ENCODE measurements at places on chromosomes 11 and 22. TPM values are rescaled to one million over a fixed set of nuclear protein-coding genes. Genes with fewer than 3 reads are reported as not detected.

GRCh38 chr11:85874265-85874664 is 19.1 kb downstream of the CCDC83 start:
- DNase-seq, result no peak

GRCh38 chr11:15707971-15708370 is 593.2 kb downstream of the INSC start:
- DNase-seq, result peak; percentile 2

DNA sequence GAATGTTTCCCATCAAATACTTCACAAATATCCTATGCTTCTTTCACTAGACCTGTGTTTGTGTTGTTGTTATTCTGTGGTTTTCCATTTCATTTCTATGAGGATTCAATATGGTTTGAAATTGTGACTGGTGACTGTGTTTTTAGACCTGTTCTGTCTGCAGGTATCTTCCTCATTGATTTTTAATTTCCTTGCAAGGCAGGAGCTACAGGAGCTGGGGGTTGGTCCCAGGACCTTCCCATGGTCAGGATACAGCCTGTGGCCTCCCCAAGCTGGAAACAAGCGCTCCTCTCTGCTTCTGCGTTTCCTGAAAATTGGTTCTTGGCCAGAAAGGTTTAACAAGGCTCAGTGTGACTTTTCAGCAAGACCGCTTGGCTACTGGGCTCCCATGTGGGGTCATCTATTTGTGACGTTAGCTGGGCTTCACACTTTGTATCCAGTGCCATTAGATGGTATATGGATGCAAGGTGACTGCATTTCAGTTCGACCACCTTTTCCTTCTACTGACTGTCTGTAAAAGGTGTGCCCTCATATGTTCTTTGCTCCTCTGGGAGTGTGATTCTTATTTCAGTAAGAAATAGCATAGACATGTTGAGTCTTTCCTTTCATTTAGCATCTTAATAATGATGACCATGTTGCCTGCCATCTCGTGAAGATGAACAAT is 21.5 kb downstream of the IGLL5 start:
- no peak for DNase-seq

The KRTAP5-10 gene
- not detected for total RNA-seq

The DDI1 gene
- not detected for total RNA-seq

DNA sequence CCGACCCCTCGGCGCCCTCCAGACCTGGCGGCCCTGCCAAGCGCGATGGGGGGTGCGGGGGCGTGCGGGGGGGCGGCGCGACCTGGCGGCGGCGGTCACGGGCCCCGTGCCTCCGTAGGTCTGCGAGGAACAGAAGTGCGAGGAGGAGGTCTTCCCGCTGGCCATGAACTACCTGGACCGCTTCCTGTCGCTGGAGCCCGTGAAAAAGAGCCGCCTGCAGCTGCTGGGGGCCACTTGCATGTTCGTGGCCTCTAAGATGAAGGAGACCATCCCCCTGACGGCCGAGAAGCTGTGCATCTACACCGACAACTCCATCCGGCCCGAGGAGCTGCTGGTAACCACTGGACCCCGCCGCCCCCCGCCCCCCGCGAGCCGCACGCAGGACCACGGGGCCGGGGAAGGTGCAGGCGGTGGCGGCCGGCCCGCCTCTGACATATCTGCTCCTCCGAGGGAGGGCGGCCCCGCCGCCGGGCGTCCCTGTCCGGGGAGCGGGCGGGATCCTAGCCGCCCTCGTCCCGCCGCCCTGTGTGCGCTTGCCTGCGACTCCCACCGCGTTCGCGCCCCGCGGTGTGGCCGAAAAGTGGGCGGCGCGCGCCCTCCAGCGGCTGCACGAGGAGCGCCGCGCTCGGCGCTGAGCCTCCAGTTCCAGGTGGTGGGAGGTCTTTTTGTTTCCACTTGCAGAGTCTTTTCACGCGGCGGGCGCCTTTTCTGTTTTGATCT is 2.1 kb downstream of the CCND1 start:
- DNase-seq, result peak; percentile 54

GRCh38 chr11:78218707-78219492 is 30.2 kb downstream of the USP35 start:
- no peak for DNase-seq

GRCh38 chr11:86161837-86162236 is 82.7 kb upstream of the EED start:
- DNase-seq, result no peak

DNA sequence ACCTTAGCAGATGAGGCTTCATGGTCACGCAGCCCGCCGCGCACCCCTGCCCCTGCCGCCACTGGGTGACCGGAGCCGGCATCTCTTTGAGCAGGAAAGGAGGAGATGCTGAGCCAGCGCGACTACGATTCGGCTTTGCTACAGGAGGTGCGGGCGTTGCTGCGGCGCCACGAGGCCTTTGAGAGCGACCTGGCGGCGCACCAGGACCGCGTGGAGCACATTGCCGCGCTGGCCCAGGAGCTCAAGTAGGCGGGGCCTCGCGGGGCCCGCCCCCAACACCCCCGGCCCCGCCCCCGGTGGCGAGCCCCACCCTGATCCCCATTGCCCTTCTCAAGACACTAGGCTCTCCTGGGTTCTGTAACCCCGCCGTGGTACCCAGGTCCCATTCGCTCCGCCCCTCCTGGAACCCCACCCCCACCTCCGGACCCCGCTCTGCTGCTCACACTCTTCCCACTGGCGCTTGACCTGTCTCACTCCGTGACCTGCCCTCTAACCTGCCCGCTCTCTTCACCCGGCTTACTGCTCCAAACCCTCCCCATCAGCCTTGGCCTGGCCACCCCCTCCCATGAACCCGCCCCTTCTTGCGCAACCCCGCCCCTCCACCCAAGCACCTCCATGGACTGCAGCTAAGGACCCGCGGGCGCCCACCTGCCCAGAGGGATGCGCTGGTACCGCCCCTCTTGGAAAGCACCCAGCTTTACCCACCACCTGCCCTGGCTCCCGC is 9.1 kb downstream of the CTSF start:
- DNase-seq, result no peak

GRCh38 chr11:34599406-34599945 is 21.4 kb upstream of the EHF start:
- DNase-seq, result no peak

Measured in NCI-H460 (cell line).